ENCODE measurements at places on chromosomes 7 and 10.

- no peak for DNase-seq
Measured at GRCh38 chr10:7162331-7162730, 248.5 kb downstream of the SFMBT2 start.

DNA sequence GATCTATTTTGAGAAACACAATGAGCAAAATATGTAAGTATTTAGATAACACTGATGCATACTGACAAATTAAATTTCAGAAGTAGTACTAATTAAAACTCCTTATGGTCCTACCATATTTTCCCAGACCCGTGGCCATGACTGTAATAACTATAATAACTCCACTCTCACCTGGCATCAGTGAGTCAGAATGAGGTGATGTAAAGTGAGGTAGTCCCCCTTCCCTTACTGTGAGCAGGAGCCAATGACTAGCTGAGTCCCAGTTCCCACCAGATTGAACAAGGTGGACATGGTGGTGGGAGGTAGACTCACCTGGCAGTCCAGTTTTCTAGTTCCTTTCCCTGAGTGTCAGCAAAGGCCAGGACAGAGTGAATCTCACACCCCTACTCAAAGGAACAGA is 630.5 kb upstream of the IGFBP3 start:
- DNase-seq: no peak

GRCh38 chr7:121046893-121047468 is 58.5 kb downstream of the CPED1 start:
- no peak for DNase-seq

DNA sequence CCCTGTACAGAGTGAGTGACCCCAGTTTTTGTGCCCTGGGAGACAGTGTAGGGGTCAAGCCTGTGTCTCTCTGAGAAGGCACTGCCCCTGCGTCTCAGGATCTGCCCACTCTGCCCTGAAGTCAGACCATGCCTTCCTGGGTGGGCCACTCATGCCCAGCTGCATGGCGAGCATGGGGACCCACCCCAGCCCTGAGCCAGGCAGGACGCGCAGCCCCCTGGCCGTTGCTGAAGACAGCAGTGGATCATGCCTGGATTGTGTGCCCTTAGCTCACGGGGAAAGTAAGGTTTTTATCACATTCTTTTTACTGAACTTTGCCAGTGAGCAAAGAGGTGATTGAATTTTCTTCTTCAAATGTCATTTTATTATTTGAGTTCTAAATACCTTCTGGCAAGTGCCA is 66.2 kb downstream of the WDR37 start:
- DNase-seq: no peak

- DNase-seq: no peak
Measured at GRCh38 chr7:132225216-132226030, 350.8 kb downstream of the PLXNA4 start.

DNA sequence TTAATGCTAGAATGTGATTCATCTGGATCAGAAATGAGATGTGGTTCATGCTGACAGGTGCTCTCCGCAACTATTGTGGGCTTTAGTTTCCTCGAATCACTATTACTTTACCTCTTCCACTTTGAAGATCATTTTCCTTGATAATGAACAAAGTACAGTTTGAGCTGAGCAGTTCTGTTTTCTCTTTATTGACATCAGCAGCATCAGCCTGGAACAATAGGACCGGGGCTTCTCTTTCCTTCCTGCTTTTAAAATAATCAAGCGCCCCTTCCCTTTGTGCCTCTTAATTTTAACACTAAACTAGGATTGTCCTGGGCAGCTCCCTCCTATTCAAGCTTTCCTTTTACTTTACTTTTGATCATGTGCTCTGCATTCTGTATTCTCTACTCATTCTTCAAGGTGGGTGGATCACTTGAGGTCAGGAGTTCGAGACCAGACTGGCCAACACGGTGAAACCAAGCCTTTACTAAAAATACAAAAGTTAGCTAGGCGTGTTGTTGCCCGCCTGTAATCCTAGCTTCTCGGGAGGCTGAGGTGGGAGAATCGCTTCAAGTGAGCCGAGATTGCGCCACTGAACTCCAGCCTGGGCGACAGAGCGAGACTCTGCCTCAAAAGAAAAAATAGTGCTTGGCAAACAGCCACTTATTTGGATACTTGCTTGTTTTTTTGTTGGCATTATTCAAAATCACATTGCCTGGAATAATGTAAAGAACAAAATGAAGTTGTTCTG is 67.0 kb upstream of the RHEB start:
- DNase-seq: no peak

DNA sequence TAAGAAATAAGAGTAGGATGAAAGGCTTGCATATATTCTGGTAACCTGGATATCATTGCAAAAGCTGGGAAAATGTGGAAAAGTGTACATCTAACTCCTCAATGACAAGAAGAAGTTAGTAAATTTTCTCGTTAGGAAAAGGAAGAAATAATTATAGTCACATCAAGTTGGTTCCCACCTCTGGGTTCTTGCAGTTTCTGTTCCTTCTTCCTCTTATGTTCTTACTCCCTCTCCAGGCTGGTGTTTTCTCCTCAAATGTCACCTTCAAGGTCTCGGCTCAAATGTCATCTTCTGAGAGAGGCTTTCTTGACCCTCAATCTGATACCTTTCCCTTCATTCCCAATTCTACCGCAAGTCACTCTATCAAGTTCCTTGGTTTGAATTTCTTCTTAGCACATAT is 64.4 kb downstream of the ENTPD1 start:
- DNase-seq: no peak

DNA sequence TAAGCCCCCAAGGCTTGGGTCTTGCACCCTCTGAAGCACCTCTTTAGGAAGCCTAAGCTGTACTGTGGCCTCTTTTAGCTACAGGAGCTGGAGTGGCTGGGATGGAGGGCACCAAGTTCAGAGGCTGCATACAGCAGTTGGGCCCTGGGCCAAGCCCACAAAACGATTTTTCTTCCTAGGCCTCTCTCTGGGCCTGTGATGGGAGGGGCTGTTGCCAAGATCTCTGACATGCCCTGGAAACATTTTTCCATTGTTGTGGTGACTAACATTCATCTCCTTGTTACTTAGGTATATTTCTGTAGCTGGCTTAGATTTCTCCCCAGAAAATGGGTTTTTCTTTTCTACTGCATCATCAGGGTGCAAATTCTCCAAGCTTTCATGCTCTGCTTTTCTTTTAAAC is 375.7 kb upstream of the NPSR1 start:
- no peak for DNase-seq

- no peak for DNase-seq
Measured at GRCh38 chr10:91191584-91191919, 28.9 kb upstream of the PCGF5 start.

DNA sequence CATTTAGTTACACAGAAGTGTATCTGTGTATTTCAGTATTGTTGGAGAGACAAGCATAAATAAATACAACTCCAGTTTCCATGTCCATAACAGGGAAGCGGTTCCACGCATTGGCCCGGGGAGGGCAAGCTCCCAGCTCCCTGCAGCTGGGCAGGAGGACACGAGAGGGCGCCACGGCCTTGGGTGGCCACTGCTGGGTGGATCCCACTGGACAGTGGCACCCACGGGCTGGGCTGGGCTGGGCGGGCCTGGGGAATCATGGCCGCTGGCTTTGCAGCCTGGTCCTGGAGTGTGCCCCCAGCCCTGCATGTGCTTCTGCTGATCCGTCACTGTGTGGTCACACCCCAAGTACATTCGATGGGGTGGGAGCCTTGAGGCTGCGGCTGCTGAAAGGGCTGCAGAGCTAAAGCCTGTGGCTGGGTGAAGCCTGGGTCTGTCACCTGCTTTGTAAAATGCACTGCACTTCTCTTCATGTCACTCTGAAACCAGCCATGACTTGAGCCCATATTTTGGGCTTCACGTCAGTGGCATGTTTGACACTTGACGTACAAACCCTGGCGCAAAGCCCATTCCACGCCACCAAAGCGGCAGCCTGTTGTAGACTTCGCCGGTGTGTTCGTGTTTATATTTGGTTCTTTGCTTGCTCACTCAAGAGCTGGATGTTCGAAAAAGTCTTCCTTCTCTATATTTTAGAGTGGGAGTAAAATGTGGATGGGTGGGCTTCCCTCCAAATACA is 27.5 kb downstream of the LRRC27 start:
- DNase-seq: no peak

DNA sequence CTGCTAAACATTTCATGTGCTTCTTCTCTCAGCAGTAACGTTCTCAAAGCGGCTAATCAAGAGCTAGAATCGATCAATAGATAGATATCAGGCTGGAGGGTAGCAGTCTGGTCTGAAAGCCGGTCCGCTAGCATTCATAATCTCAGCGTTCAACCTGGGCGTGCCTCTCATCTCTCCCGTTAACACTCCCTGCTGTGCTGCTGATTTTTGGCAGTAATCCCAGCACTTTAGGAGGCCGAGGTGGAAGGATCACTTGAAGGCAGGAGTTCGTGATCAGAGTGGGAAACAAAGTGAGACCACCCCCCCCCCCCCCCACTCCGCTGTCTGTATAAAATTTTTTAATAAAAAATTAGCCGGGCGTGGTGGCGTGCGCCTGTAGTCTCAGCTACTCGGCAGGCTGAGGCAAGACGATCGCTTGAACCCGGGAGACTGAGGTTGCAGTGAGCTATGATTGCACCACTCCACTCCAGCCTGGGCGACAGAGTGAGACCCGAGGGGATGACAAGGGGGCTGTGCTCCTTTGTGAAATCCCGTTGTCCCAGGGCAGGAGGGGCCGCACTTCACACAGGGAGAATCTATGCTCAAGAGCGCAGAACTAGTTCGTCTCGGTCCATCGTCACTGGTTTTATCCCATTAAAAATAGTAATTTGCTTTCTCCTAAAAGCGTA is 624 bp upstream of the CEP55 start:
- no peak for DNase-seq

DNA sequence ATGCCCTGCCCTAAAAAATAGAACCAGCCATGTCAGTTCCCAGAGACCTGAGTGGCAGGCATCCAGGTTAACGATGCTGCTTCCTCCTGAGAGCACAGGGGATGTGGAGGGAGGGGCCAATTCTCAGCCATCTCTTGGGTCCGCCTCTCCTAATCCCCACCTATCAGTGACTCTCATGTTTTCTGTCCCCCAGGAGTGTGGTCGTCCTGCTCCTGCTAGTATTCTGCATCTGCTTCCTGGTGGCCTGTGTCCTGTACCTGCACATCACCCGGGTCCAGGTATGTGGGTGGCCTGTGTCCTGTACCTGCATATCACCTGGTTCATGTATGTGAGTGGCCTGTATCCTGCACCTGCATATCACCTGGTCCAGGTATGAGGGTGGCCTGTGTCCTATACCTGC is 105.3 kb downstream of the ADCY1 start:
- no peak for DNase-seq

- no peak for DNase-seq
Measured at GRCh38 chr7:148385009-148385682, 205.4 kb upstream of the C7orf33 start.

GRCh38 chr10:110619514-110620397 is 24.4 kb upstream of the RBM20 start:
- DNase-seq: no peak

DNA sequence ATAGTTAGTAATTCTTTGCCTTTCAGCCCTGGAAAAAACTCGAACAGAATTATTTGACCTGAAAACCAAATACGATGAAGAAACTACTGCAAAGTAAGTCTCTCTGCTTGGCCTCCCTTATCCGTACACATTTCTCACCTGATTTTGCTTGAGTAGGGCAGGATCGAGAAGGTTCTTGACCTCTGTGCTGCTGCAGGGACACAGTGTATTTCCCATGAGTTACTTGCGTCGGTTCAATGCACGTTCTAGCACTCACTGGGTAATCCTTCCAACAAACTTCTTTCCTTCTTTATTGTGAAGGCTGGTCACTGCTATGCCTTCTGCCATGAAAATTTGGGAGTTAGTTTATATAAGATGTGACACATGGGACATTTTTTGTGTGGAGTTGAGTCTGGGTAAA is 171.5 kb upstream of the SH2B2 start:
- DNase-seq: no peak

GRCh38 chr7:15345216-15345615 is 216.6 kb downstream of the AGMO start:
- no peak for DNase-seq

DNA sequence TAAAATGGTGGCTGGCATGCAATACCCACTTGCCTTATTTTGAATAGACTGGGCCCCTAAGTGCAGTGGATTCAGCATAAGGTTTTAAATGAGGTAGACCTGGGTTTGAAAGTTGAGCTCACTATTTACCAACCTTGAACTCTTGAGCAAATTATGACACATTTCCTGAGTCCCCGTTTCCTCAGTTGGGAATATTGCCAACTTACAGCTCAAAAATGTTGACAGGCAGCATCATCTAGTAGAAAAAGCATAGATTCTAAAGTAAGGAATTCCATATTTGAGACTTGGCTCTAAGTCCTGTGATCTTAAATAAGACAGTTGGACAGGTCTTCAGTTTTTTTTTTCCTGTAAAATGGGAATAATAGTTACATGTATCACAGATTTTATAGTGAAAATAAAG is 305.5 kb downstream of the ACTR3B start:
- DNase-seq: no peak

- DNase-seq: no peak
Measured at GRCh38 chr10:64458306-64458705, 937.1 kb downstream of the REEP3 start.

DNA sequence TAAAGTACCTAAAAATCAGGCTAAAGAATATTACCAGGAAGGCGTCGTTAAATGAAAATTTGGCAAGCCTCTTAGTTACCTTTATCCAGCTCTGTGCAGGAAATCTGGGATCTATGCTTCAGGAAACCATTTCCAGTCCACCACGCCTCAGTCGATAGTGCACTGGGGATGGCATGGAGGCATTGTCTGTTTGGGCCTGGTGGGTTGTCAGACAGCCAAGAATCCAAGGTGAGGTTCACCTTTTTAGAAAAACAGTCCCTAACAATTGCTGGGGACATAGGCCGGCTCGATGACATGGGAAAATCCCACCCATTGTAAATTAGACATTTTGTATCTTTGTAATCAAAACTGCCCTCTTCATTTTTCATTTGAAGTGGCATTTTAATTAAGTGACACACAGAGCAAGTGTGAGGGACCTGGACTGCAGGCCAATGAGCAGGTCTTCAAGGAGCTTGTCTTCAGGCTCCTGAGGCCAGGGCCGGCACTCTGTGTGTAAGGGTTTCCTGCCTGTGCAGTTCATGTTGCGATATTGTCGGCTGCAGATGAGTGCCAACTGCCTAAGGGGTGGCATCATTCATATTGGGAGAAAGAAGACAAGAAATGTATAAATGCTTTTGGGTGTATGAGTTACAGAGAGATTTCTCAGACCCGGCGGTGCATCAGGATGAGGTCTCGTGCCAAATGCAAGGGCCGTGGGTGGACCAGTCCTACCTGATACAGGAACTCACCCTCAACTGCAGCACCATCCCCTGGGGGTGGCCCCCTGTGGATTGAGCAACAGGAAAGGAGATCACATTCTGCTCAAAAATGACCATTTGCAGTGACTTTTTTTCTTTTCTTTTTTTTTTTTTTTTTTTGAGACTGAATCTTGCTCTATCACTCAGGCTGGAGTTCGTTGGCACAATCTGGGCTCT is 80.8 kb downstream of the PTPRE start:
- no peak for DNase-seq

GRCh38 chr7:141709318-141709717 is 1.2 kb downstream of the WEE2 start:
- DNase-seq: no peak

Measured in activated CD4-positive, alpha-beta T cell treated with anti-CD3 and anti-CD28 coated beads for 4 hours (primary cell).